Spinal cord (tissue), 10 donors: ENCODE measurements at places on chromosomes 3 and 15. TPM values are rescaled to one million over a fixed set of nuclear protein-coding genes. Genes with fewer than 3 reads are reported as not detected.

The HDGFL3 gene
- 113 TPM for total RNA-seq

The SLC28A1 gene
- 0.22 TPM for total RNA-seq

- no peak overlapping the region for H3K4me3 ChIP-seq
- no peaks in the 10 kb centered on the region for H3K4me1 ChIP-seq
- H3K36me3 ChIP-seq: peaks cover 9% of the 10 kb centered on the region
- H3K27me3 ChIP-seq: no peaks in the 10 kb centered on the region
- H3K27ac ChIP-seq: no peak overlapping the region
Measured at GRCh38 chr3:17478673-17479072, 263.8 kb downstream of the TBC1D5 start.

- no peaks in the 10 kb centered on the region for H3K4me1 ChIP-seq
- H3K4me3 ChIP-seq: no peak overlapping the region
- no peaks in the 10 kb centered on the region for H3K36me3 ChIP-seq
Measured at GRCh38 chr3:133466531-133467386, 66.9 kb downstream of the BFSP2 start.

DNA sequence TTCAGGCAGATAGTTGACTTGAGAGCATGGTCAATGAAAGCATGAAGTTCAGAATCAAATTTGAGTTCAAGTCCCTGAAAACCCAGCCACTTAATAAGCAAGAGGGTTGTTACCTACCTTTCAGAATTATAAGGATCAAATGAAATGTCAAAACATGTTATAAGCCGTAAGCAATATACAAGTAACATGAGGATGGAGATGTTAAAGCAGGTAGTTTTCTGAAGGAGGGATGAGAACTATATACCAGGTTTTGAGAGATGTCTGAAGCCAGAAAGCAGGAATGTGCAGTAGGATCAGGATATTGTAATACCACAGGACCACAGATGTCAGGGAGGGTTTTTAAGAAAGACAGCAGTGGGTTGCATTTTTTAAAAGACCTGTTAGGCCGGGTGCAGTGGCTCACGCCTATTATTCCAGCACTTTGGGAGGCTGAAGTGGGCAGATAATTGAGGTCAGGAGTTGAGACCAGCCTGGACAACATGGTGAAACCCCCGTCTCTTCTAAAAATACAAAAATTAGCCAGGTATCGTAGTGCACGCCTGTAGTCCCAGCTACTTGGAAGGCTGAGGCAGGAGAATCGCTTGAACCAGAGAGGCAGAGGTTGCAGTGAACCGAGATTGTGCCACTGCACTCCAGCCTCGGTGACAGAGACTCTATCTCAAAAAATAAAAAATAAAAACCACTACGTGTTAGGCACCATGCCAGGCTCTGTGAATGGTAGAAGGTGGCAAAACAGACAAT lies 6.9 kb upstream of the EIF3J start:
- H3K36me3 ChIP-seq: peaks cover 5% of the 10 kb centered on the region
- H3K27ac ChIP-seq: no peak overlapping the region
- peaks cover under 1% of the 10 kb centered on the region for H3K4me1 ChIP-seq
- H3K4me3 ChIP-seq: no peak overlapping the region
- H3K27me3 ChIP-seq: no peaks in the 10 kb centered on the region

DNA sequence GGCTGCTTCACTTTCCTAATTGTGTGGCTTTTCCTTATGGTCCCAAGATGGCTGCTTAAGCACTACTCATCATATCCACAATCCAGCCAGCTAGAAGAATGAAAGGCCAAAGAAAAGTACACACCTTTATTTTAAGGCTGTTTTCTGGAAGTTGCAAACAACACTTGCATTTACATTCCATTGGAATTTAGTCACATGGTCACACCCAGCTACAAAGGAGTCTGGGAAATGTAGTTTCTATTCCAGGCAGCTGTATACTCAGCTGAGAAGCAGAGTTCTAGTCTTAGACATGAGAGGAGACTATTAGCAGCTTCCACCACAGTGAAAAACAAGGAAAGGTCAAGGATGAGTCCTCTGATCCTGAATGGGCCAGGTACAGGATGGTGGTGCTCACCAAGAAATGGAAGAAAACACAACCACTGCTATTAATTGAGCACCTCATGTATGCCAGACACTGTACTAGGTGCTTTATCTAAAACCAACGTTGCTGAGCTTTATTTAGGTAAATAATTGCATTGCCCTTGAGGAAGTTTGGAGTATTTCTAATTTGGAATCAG lies 28.0 kb upstream of the ATG7 start:
- no peak overlapping the region for H3K27ac ChIP-seq
- H3K36me3 ChIP-seq: no peaks in the 10 kb centered on the region
- no peak for DNase-seq

- H3K4me1 ChIP-seq: peaks cover 28% of the 10 kb centered on the region
- H3K4me3 ChIP-seq: peak overlapping the region; percentile 56
- H3K36me3 ChIP-seq: no peaks in the 10 kb centered on the region
- no peaks in the 10 kb centered on the region for H3K27me3 ChIP-seq
Measured at GRCh38 chr3:73623346-73623745, 1.4 kb downstream of the PDZRN3 start.
